ENCODE measurements at places on chromosomes 7 and 10. TPM values are rescaled to one million over a fixed set of nuclear protein-coding genes. Genes with fewer than 3 reads are reported as not detected.

DNA sequence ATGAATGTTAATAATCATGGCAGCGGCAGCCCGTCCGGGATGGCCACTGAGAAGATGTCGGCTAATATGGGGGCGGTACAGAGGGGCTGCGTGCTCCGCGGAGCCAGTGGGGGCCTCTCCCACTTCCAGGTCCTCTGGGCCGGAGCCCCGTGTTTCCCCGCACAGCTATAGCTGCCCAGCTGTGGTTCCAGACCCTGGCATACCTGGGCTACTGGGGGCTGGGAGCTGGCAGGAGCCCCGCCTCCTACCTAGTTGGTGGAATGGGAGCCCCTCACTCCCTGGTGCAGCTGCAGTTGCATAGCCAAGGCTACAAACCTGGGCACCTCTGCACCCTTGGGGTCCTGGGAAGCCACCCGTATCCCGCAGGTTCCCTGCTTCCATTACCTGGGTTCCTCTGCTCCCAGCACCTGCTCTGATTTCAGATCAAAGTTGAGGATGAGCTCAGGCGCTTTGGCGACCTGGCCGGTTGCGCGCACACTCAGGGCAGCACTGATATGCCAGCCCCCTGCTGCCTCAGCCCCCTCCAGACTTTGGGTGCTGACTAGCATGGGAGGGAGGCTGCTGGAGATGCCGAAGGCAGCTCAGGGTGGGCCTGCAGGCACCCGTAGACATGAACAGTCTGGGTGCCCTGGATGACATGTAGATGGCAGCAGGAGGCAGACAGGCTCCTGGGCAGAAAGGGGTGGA lies 236.5 kb upstream of the SEMA3D start:
- DNase-seq: no peak

The RTKN2 gene
- 5.1 TPM for total RNA-seq

The MSS51 gene
- 1.4 TPM for total RNA-seq

The SRPK2 gene
- 59.7 TPM for total RNA-seq

DNA sequence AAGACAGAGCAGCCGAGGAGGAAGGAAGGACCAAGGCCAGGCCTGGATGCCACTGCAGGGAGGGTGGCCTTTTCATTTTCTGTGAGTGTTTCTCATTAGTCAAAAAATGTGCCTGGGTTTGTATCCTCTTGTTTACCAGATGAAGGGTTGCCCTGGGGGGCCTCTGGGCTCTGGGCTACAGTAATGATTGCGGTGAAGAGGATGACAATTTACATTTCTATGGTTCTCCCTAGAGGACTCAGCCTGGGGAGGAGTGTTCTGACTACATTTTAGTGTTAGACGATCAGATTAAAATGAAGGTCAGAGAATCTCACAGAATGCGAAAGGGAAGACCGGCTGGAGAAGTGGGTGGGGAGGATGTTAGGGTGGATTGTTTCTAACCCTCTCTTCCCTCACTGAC lies 108.0 kb upstream of the KMT2C start:
- DNase-seq: no peak

- DNase-seq: no peak
Measured at GRCh38 chr10:17208476-17208875, 7.0 kb upstream of the TRDMT1 start.

The GNAT3 gene
- total RNA-seq: not detected

The ANKRD61 gene
- total RNA-seq: not detected

The SPDYE11 gene
- total RNA-seq: 1.7 TPM

- peak; percentile 32 for DNase-seq
Measured at GRCh38 chr7:156892081-156892800, 742 bp downstream of the LMBR1 start.

DNA sequence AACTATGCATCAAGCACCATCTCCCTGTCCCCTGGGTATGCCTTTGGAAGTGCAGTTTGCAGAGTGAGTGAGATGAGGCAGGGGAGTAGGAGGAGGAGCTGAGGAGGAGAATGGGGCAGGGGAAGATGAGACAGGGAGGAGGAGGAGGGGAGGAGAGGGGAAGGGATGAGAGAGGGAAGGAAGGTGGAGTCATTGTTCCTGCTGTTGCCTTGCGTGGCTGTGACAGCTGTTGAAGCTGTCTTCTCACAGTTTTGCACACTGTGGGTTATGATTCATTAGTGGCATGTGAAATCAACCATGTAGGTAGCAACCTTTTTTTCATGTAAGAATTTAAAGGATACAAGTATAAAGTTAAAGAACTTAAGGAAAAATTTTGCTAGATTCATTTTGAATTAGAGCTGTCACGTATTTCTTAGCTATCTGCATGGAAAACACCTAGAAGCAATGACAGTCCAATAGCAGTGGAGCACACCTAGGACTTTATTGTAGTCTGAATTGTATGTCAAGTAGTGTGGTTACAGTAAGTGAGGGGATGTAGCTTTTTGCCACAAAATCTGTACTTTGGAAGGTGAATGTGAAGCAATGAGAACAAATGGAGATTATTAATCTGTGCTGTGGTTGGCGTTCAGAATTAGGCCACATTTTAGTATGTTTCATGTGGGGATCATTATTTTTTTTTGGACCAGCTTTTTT lies 21.7 kb downstream of the CCM2 start:
- DNase-seq: no peak

The COL26A1 gene
- total RNA-seq: 1.4 TPM

The MACC1 gene
- 3.1 TPM for total RNA-seq

- no peak for DNase-seq
Measured at GRCh38 chr7:111401516-111401915, 160.8 kb downstream of the IMMP2L start.

Data from umbilical cord (tissue), 2 donors.